Cerebellar cortex (tissue), 1 donor: ENCODE measurements at places on chromosomes 3 and 15.
A peak's percentile ranks its signal among the peaks of the same experiment; 100 is the strongest.

- DNase-seq, result no peak
Measured at GRCh38 chr3:153138276-153139210, 23.5 kb upstream of the RAP2B start.

- DNase-seq, result no peak
Measured at GRCh38 chr3:1506090-1506489, 413.3 kb downstream of the CNTN6 start.

DNA sequence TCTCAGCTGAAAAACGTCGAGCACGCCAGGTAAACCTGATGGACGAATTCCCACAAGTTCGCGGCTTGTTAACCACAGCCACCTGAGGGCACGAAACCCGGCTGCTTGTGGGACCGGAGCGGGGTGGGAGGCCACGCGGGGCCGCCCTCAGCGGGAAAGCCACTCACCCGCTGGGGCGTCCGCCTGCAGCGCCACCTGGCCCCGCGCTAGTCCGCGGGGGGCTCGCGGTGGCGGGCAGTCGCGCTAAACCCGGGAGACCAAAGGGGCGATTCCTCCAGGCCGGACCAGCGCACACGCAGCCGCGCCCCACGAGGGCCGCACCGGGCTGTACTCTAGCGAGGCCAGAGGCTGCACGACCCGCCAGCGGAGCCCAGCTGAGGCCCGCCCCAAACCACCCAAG, 15.7 kb upstream of the CFAP161 start:
- DNase-seq, result no peak

GRCh38 chr3:49277383-49277775, 347 bp upstream of the C3orf62 start:
- DNase-seq, result peak; percentile 30

GRCh38 chr3:140529096-140529495, 148.8 kb upstream of the TRIM42 start:
- DNase-seq, result no peak

GRCh38 chr3:22843854-22844253, 359.3 kb upstream of the UBE2E2 start:
- DNase-seq, result no peak

GRCh38 chr15:93477188-93477587, 388.2 kb upstream of the RGMA start:
- DNase-seq, result no peak

DNA sequence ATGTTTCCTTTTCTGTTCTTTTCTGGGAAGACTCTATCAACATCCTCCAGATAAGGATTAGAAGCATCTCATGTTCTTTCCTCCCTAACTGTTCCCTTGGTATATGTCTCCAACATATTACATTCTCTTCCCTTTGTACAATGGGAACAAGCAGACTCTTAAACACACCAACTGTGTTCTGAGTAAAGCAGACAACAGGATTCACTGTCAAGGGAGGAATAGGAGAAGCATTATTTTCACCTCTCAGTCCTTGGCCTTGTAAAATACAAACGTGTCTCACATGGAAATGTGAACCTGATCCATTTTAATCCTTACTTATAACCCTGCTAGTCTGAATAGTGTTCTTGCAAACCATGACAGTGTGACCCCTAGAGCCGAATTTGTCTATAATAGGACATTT, 19.6 kb downstream of the GYG1 start:
- DNase-seq, result no peak

DNA sequence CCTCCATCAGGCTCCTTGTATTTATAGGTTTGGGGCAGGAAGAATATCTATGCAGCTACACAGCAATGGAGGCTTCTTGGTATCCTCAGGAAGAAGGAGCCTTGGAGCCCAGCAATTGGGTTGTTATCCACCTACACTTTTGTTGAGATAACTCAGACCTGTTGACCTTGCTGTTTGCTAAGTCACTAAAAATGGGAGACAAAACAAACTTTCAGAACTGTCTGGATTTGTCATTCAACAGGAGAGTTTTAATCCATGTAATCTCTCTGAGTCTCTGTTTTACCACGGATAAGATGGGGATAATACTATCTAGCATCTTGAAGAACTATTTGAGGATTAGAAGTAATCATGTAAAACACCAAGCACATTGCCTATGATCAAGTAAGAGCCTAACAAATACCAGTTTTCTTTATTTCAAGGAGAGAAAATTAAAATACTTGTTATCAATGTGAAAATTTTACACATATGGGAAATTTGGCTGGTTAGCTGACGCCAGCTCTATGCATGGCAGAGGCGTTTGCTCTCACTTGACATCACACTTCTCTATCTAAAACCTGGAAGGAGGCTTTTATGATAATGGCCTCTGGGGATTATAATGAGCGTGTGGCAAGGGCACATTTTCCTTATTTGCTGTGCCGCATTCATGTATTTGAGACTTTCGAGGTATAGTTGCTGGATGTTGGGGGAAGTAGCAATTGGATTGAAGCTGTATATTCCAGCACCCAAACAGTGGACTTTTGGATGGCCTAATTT, 215.6 kb downstream of the PDCD6IP start:
- no peak for DNase-seq

- no peak for DNase-seq
Measured at GRCh38 chr15:43118286-43118685, 12.4 kb upstream of the UBR1 start.

GRCh38 chr15:100987143-100987542, 68.0 kb downstream of the LRRK1 start:
- no peak for DNase-seq

- no peak for DNase-seq
Measured at GRCh38 chr3:122077293-122078234, 22.4 kb downstream of the CD86 start.

DNA sequence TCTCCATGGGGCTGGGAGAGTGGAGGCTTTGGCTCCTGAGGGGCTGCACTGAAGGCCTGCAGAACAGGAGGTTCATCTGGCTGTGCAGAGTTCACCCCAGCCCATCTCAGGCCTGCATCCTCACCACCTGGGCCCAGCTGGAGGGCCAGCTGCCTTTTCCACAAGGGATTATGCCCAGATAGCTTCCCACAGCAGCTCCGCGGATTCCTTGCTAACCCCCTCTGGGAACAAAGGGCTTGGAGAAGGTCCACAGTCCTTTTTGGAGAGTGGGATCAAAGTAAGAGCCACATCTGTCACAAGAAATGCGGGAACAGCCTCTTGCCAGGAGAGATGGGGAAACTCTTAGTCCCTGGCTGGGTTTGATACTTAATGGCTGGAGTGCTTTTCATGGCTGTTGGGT, 164.7 kb upstream of the RGMA start:
- no peak for DNase-seq

- DNase-seq, result no peak
Measured at GRCh38 chr3:43286841-43287499, 630 bp downstream of the SNRK start.

GRCh38 chr15:65558336-65558735, 28.1 kb downstream of the HACD3 start:
- DNase-seq, result no peak

DNA sequence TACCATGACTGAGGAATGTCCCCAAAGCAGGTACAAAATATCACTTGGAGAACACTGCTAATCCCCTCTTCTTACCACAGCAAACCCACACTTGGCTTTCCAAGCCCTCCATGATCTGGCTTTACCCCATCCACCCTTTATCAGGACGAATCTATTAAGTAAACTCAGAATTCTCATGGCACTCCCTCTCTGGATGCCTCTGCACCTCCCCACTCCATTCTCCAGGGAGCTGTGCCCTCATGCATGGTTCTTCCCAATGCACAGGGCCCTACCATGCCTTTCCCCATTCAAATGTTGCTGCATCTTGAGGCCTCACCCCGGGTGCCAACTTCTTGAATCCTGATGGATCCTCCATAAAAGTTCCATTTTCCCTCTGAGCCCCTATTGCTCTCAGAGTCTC, 2.3 kb downstream of the LYZL4 start:
- no peak for DNase-seq

GRCh38 chr3:21587894-21588293, 163.1 kb downstream of the ZNF385D start:
- no peak for DNase-seq

GRCh38 chr3:121705541-121705940, 44.0 kb downstream of the GOLGB1 start:
- no peak for DNase-seq

- DNase-seq, result no peak
Measured at GRCh38 chr3:54421943-54422342, 299.6 kb downstream of the CACNA2D3 start.

GRCh38 chr3:174863488-174863887, 4.4 kb downstream of the NAALADL2 start:
- no peak for DNase-seq

DNA sequence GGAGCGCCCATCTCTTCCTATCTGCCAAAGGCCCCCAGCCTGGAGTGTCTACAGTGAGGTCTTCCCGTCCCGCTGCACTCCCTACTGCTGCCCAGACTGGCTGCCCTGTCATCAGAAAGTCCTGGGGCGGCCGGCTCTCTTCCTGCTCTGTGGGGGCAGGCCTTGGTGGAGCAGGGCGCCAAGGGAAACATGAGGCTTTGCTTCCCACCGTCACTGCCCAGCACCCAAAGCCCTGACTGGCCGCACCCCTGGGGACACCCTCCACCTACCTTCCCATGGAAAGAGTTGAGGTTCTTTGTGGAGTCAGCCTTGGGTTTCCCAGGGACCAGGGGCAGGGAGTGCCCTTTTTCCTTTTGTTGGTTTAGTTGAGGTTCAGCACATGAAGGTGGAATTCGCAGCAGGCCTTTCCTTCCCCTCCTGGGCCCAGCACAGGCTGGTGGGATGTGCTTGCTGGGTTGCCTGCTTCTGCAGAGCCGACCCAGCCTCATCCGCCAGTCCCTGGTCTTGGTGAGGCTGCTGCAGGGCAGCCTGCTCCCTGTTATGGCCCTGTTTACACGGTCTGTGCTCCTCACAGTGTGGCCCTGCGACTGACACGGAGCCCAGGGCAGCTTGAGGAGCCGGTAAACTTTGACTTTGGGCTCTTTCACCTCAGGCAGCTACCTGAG, 51.8 kb upstream of the PLXNA1 start:
- DNase-seq, result no peak

GRCh38 chr3:177611752-177612334, 414.6 kb upstream of the TBL1XR1 start:
- DNase-seq, result no peak

GRCh38 chr3:31829826-31830426, 151.1 kb downstream of the OSBPL10 start:
- no peak for DNase-seq

GRCh38 chr3:76958274-76958673, 81.6 kb upstream of the ROBO2 start:
- DNase-seq, result no peak

DNA sequence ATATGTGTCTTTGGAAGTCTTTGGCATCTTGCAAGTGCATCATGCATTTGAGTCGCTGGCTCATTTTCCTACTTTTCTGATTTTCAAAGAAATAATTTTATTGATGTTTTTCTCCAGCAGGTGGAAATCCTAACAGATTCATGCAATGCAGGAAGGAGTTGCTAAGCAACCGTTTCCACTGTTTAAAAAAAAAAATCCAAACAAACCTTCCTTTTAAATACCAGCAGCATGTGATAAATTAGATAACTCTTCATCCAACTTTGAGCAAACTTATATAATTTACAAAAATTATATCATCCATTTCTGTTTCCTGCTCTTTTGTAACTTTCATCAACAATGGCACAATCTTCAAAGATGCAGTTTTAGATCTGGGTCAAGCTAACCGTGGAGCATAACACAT, 364.1 kb downstream of the MFSD1 start:
- no peak for DNase-seq

- DNase-seq, result no peak
Measured at GRCh38 chr3:129557548-129557894, 14.5 kb downstream of the H1-8 start.

- no peak for DNase-seq
Measured at GRCh38 chr3:50354186-50354764, 3.6 kb downstream of the CYB561D2 start.

DNA sequence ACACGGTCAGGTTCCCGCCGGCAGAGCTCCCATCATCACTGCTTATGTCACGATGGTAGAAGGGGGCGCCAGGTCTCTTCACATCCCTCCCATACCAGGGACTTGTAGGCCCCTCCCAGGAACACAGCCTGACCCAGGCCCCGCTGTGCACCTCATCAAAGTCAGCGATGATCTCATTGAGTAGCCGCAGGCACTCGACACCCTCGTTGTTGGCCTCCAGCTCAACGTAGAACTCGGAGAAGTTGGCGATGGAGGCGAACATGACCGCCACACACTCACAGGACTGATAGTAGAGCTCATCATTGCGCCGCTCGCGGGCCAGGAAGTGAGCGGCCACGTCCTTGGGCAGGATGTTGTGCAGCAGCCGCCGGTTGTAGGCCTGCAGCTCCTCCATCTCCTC, 89.2 kb downstream of the SEC22A start:
- no peak for DNase-seq
